ENCODE measurements at places on chromosomes 16 and 17.

GRCh38 chr16:1552129-1552528 is 18.7 kb downstream of the TMEM204 start:
- DNase-seq: no peak

GRCh38 chr17:74923538-74924249 is 379 bp upstream of the OTOP2 start:
- peak; percentile 52 for DNase-seq

DNA sequence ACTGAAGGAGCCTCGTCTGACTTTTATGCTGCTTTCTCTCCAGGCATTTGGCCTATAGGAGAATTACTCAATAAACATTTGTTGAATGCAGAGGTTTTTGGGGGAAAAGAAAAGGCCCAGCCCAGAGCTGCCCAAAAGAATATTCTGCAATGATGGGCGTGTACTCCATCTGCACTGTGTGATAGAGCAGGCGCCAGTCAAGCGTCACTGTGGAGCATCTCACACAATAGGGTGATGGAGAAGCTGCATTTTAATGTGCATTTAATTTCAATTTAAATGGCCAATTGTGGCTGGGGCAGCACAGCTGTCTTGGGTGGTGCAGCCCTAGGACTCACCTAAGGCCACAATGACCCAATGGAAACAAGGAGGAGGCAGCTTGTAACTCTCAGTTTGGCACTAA is 20.6 kb downstream of the GLYR1 start:
- no peak for DNase-seq

DNA sequence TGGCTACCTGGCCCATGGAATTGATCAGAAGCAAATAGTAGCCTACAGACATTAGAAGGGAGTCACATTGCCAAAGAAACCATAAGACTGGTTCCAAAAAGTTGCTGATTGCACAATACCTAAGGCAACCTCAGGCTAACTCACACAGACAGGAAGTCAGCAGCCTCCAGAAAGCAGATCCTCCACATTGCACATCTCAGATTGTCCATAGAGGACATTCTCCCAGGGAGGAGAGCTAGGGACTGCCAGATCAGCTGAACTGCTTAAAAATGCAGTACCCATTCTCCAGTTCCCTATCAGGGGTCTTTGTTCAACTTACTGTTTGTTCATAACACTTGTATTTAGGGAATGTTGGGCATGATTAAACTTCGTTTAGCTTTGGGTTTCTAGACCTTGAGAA is 4.2 kb downstream of the CCL3 start:
- DNase-seq: no peak

DNA sequence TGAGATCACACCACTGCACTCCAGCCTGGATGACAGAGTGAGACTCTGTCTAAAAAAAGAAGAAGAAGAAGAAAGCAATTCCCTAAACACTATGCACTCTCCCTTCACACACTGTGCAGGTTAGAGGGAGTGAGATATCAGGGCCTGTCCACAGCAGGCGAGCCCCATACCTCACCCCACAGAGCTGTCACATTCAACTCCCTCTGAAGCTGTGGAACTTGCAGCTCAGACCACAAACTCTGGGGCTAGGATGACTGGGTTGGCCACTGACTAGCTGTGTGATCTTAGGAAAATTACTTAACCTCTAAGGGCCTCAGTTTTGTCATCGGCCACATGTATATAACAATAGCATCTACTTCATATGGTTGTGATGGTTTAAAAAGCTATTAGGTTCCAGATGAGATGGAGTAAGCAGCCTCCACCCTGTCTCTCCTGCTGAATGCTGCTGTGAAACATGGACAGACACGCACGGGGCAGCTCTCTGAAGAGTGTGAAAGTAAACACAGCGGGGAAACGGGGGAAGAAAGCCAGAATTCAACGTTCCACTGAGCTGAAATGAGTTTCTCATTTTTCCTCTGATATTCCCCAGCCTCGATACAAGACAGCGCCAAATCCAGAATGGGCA is 13.6 kb upstream of the PYY start:
- no peak for DNase-seq

- no peak for DNase-seq
Measured at GRCh38 chr17:56978441-56979090, 635 bp downstream of the SCPEP1 start.

- DNase-seq: no peak
Measured at GRCh38 chr16:89637379-89637778, 20.1 kb downstream of the CHMP1A start.

- DNase-seq: no peak
Measured at GRCh38 chr16:31373235-31373634, 18.3 kb downstream of the ITGAX start.

- no peak for DNase-seq
Measured at GRCh38 chr16:11138022-11138768, 117.8 kb downstream of the SOCS1 start.
